Calu3 (cell line): ENCODE measurements at places on chromosomes 12 and 14.

- no peak for DNase-seq
These were observed 170.6 kb upstream of the MDGA2 start for GRCh38 chr14:47846008-47846407.

- DNase-seq = no peak
These were observed 156.7 kb downstream of the KIF26A start for GRCh38 chr14:104294983-104295680.

GRCh38 chr12:100268835-100269564 is 2.0 kb downstream of the SCYL2 start:
- DNase-seq = no peak

DNA sequence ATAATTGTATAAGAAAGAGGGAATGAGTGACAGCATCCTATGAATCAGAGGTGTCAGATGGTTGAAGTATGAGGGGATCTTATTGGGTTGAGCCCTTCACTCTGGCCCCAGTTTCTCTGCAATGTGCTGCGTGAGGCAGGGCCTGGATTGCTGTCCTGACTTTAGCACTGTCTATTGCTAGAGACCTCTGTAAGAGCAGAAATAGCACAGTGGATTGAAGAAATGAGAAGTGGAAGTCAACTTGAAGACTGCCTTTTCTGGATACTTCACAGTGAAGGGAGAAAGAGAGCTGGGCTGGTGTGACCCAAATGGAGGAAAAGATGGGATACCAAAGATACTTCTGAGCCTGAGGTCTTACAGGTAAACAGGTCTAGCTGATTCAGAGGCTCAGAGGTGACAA is 5.8 kb downstream of the ASCL4 start:
- DNase-seq = no peak

DNA sequence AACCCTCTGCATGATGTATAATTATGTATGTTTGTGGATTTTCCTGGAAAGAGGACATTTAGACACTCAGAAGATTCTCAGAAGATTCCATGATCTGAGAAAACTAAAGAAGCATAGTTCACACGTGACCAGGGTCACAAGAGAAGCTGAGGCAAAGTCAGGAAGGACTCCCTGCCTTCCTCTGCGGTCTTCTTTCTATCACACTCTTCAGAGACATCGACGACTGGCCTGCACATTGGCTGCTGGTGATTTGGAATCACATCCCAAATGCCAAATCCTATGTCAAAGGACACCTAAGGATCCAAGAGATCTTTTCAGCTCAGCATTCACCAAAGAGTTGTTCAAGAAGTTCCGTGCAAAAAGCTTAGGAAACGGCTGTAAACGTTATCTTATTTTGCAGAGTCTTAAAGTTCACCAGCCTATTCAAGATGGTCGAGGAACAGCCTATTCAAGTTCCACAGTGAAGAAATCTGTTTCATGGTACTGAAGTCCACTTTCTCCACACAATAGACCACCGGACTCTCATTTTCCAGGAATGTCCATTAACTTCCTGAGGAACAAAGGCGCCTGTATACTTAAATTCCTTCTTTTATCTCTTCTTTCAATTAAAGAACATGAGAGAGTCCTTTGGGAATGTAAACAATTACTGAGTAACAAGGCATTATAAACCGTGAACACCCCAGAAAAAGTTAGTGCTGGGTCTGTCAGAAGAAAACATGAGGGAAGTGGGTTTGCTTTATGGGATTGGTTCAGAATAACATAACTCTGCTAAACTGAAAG is 42.1 kb downstream of the IGF1 start:
- DNase-seq = no peak

GRCh38 chr12:78792052-78792698 is 72.4 kb upstream of the SYT1 start:
- DNase-seq = no peak

DNA sequence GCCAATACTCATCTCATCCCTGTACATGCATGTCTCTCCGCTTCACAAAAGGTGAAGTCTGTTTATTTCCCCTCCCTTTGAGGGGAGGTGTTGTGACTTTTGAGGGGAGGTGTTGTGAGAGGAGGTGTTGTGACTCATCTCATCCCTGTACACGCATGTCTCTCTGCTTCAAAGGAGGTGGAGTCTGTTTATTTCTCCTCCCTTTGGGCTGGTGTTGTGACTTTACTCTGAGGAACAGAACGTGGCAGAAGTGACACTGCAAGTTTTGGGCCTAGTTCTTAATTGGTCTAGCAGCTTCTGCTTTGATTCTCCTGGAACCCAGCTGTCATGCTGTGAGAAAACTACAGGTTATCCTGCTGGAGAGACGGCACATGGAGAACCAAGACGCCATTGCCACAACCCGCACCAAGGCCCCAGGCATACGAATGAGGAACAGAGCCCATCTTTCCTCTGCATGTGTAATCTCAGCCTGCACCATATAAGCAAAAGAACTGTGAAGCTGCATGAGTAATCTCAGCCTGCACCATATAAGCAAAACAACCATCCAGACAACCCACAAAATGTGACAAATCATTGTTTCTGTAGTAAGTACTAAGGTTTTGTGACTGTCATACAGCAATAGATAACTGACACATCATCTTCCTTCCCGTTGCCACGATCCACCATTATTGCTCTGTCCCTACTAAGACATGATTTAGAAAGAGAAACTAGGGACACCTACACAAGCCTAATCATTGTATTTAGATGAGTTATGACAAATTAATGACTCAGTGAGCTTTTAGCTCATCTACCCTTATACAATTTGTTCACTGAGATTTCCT is 30.0 kb downstream of the GALNT4 start:
- no peak for DNase-seq

DNA sequence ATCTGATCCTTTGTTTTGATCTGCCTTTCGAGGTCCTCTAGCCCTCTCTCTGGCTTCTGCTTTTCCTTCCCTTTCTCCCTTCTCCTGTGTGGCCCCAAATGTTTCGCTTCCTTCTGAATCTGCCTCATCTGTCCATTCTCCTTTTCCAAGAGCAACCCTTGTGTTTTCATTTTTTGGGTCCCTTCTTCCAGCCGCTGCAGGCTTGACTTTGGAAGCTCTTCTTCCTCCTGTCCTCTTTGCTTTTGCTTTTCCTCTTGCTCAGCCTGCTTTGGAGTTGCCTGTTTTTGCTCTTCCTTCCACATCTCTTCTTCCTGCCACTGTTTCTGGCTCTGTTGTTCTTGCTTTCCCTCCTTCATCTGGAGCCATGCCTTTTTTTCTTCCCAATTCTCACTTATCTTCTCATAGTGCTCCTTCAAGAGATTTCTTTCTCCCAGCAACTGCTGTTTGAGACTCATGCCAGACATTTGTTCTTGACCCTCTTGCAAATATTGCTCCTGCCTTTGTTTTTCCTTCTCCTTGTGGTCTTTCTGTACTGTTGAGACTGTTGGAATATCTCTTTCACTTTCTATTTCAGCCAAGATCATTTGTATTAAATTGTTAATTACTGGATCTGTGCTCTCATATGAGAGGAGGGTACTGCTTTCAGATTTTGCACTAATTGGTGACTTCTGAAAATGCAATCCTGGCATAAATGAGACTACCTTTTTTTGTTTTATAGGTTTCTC is 42.4 kb downstream of the FAM186A start:
- no peak for DNase-seq

DNA sequence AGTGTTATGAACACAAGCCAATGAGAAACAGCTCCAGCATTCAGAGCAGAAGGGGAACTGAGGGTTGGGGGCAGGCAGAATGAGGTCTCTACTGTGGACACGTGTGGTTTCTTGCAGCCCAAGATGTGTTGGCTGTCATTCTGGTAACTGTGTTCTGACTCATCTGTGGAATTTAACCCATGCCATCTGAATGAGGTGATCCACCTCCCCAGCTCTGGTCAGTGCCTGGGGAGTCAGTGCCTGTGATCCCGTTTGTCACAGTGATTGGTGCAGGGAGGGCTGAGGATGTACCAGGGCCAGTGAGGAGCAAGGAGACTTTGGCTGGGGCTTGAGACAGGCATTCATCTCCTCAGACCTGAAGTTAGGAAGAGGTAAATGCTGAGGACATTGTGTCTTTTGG is 216.8 kb downstream of the MSRB3 start:
- DNase-seq = peak; percentile 18

DNA sequence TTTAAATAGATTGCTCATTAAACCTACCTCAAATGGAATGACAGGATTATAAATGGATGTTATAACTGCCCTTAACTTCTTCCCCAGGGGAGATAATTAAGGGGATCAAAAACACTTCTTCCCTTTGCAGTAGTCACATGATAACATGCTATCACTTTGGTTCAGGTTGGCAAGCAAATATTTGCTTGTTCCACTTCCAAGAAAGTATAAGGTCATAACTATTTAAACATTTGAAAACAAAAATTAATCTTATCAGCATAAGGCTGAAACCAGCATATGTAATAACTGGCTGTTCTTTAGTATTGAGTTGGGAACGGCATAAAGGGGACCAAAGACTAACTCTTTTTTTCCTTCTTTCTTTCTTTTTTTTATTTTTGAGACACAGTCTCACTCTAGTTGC is 2.4 kb upstream of the LYZ start:
- no peak for DNase-seq

GRCh38 chr14:68741839-68742470 is 50.9 kb downstream of the ZFP36L1 start:
- DNase-seq = no peak

GRCh38 chr12:132027636-132028035 is 77.9 kb downstream of the EP400 start:
- no peak for DNase-seq

DNA sequence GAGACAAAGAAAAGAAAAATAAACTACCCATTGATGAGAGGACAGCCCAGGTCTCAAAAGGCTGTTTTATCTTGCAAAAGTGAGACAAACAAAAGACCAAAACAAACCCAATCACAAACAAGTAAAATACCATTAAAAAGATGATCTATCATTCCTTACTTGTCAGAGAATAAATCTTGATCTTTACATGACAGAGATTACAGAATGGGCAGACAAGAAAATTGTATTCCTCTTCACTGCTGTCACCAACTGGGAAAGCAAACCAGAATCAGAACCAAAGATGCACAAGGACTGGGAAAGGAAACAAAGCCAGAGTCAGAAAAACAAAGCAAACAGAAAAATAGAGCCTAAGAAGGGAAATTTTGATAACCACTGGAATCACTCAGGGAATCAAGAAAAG is 444.0 kb upstream of the PDE3A start:
- no peak for DNase-seq

DNA sequence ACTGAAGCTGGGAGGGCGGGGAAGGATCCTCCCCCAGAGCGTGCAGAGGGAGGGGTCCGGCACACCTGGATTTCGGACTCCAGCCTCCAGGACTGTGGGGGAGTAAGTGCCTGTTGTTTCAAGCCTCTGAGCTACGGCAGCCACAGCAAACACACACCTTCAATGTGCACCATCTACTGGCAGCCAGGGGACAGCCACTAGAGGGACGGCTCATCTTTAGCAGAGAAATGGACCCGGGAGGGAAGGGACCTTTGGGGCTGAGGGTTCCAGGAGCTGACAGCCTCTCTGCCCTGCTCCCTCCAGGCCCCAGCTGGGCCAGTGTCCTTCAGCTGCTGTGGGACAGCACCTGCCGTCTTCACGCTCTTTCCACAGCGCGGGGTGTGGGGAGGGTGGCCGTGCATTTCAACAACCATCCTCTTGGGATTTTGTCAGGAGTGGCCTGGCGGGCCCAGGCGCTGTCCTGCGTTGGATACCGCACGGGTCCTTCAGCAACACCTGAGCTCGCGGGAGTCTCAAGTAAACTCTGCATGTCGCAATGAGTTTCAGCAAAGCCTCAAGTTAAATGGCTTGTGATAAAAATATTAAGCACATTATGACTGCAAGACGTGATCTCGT is 209.2 kb upstream of the C14orf180 start:
- DNase-seq = peak; percentile 26

- DNase-seq = no peak
These were observed 158.5 kb downstream of the FOXA1 start for GRCh38 chr14:37436519-37436918.

- no peak for DNase-seq
These were observed 113.2 kb downstream of the DENND5B start for GRCh38 chr12:31477687-31478086.

DNA sequence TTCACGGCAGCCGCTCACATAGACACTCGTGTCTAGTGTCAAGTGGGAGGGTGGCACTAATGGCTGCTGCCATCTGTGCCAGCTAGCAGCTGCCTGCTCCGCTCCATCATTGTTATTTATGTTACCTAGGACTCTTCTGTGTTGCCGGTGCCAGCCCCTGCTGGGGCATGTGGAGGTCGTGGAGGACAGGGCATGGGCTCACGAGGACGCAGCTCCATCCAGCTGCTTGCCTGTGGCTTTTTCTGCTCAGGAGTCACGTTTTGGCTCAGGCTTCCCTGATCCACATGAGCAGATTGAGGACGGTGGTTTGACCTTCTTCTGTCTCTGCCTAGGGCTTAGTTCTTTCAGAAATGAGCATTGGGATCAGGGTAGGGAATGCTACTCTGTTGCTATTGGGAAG is 31.2 kb downstream of the TPCN1 start:
- DNase-seq = no peak

DNA sequence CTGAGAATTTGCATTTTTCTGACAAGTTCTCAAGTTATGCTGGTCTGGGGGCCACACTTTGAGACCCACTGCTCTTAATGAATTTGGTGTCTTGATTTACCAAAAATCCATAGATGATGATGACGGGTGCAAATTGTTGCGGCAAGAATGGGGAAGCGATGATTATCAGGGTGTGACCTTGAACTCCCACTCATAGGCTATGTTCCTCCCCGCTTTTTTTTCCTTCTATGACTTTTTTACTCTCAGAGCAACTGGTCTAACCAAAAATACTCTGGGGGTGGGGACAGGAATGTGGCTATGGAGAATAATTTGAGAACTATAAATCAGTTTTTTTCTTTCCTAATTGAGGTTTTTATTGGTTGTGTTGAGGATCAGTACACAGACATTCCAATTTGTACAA is 83.6 kb downstream of the PPFIBP1 start:
- no peak for DNase-seq

DNA sequence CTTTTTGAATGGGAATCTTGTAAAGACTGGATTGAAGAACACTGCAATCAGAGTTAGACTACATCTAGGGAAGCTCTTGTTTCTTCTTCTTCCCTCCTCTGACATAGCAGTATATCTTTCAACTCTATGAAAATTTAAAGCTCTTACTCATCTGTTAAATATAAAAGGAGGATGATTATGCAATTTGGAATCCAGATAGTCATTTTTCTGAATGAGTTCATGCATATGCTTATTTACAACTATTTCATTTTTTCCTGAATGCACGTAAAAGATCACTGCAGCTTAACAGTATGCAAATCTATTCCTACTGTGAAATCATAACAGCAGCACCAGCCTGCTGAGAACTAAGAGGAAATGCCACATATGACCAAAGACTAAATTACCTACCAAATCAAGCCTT is 133.5 kb upstream of the TMCC3 start:
- DNase-seq = no peak
